ENCODE measurements at places on chromosomes 2 and 18.

- DNase-seq: peak; percentile 58
Measured at GRCh38 chr2:157777427-157777826, 98.7 kb downstream of the ACVR1 start.

- no peak for DNase-seq
Measured at GRCh38 chr2:238558456-238559099, 131.9 kb downstream of the ASB1 start.

DNA sequence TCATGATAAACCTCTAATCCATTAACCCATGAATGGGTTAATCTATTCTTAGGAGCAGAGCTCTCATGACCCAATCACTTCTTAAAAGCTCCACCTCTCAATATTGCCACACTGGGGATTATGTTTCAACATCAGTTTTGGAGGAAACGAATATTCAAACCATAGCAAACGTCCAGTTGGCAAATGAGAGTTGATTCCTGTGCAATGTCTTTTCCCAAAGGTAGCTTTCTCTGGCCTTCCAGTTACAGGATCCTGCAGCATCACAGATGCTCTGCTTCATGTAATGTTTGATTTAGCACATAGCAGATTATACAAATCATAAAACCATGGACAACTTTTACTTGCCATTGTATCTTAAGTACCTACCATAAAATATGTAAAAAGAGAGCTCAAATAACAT is 481.0 kb downstream of the TNS1 start:
- DNase-seq: peak; percentile 37

DNA sequence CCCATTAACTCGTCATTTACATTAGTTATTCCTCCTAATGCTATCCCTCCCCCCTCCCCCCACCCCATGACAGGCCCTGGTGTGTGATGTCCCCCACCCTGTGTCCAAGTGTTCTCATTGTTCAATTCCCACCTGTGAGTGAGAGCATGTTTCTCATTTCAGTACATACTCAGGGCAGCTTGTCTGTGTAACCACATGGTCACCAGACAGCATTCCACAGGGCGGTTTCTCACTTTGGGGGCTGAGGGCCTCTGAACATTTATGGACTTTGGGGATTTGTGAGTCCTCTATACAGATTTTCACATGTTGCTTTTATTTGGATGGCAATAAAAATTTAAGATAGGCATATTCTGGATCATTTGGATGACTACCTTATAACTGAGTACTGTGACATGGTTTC is 84.0 kb downstream of the LYPD6B start:
- no peak for DNase-seq

DNA sequence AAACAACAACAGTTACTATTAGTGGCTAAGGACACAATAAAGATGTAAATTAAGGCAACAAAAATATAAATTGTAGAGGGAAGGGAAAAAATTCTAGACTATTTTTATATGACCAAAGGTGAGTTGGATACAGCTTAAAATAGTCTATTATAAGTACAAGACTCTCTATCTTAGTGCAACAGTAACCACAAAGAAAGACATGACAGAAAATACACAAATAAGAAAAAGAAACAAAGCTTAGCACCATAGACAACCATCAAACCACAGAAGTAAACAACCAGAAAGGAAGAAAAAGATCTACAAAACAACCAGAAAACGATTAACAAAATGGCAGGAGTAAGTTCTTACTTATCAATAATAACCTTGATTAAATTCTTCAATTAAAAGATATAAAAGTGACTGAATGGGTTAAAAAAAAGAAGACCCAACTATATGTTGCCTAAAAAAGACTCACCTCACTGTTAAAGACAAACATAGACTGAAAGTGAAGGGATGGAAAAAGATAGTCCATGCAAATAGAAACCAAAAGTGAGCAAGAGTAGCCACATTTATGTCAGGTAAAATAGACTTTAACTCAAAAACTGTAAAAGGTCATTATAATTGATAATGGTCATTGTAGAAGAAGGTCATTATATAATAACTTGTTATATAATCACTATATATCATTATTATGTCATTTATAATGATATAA is 62.5 kb downstream of the USP40 start:
- no peak for DNase-seq

GRCh38 chr2:241063587-241063986 is 38.5 kb downstream of the MTERF4 start:
- DNase-seq: no peak

- DNase-seq: no peak
Measured at GRCh38 chr2:207066791-207067460, 98.8 kb downstream of the KLF7 start.

DNA sequence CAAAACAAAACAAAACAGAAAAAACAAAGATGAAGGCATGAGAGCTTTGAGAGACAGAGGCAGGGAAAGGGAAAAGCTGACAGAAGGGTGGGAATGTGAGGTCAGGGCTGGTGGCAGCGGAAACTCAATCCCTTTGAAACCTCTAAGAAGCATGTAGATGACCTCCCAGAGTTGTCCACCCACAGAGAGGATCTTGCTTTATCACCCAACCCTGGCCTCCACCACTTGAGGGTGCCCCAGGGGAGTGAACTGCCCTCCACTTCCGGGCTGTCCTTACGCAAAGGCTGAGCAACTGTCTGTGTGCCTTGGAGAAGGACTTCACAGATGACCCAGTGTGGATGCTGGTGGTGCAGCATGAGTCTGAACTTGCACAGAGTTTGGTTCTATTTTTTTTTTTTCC is 26.7 kb downstream of the PDCL3 start:
- peak; percentile 46 for DNase-seq

DNA sequence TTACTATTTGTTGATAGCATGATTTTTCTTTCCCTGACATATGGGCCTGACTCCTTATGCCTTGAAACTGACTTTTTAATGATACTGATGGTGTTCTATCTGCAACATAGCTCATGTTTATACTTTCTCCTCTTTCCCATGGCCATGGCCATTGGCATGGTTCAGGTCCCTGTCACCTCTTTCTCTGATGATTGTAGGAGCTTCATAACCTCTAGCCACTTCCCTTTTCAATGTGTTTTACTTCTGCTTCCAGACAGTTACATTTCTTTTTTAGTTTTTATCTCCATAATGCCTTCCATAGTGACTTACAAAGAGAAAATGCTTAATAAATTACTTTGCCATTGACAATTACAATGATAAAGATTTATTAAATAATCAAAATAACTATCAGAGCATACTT is 177.9 kb upstream of the SETBP1 start:
- peak; percentile 58 for DNase-seq
